ENCODE measurements at places on chromosomes 5 and 9. TPM values are rescaled to one million over a fixed set of nuclear protein-coding genes. Genes with fewer than 3 reads are reported as not detected.

DNA sequence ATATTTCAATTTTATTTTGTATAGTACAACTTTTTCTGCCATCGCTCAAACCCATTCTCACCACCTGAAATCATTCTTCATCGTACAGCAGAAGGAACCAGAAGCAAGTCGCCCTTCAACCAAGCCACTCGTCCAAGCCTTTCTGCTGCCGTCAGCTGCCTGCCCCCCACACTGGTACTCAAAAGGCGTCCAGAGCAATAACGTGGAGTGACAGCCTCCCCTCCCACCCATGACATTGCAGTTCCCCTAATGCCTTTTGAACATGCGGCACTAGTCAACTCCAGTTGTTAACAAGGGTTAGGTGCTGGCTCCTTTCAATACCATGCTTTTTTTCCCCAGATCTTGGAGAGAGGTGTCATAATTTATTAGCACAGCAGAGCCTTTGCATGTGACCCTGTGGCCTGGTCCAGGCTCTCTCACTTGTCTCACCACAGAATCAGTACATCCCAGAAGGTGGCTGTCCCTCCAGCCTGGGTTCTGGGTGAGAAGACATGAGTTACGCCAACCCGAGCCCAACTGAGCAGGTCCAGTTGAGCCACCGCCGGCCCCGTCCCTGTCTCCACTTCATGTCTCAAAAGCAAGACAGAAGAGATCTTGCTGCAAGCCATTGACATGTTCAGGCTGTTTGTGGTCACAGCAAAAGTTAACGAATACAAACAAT, 20.4 kb upstream of the MED10 start:
- no peak for DNase-seq

- DNase-seq: no peak
Observed at GRCh38 chr9:124398191-124398935, 16.9 kb downstream of the PSMB7 start.

DNA sequence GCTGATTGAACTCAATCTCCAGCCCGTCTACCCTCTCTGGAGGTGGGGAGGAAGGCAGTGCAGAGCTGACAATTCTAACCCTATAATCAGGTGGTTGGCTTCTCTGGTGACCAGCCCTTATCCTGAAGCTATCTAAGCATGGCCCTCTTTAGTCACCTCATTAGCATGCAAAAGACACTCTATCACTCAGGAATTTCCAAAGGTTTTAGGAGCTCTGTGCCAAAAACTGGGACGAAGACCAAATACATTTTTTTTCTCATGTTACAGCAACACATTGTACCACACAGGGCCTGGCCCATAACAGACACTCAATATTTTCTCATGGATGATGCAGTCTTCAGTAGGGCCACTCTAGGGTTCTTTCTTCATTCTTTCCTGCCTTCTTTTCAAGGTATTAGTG, 118.8 kb upstream of the VLDLR start:
- no peak for DNase-seq

DNA sequence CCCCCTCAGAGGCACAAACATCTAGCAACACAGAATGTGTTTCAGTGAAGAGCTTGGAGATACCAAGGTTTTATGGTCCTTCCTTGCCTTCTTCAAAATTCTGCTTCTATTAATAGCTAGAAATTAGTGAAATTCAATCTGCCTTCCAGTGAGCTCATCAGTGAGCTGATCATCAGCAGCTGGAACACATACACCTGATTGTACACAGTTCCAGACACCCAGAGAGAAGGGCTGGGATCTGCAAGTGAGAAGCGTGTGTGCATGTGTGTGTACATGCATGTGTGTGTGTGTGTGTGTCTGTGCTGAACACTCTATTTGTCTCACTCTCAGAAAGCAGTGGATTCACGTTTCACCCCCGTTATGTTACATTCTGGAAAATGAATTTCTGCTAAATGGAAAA, 28.5 kb downstream of the CFAP90 start:
- DNase-seq: no peak

The PSMB7 gene
- 106 TPM for total RNA-seq

DNA sequence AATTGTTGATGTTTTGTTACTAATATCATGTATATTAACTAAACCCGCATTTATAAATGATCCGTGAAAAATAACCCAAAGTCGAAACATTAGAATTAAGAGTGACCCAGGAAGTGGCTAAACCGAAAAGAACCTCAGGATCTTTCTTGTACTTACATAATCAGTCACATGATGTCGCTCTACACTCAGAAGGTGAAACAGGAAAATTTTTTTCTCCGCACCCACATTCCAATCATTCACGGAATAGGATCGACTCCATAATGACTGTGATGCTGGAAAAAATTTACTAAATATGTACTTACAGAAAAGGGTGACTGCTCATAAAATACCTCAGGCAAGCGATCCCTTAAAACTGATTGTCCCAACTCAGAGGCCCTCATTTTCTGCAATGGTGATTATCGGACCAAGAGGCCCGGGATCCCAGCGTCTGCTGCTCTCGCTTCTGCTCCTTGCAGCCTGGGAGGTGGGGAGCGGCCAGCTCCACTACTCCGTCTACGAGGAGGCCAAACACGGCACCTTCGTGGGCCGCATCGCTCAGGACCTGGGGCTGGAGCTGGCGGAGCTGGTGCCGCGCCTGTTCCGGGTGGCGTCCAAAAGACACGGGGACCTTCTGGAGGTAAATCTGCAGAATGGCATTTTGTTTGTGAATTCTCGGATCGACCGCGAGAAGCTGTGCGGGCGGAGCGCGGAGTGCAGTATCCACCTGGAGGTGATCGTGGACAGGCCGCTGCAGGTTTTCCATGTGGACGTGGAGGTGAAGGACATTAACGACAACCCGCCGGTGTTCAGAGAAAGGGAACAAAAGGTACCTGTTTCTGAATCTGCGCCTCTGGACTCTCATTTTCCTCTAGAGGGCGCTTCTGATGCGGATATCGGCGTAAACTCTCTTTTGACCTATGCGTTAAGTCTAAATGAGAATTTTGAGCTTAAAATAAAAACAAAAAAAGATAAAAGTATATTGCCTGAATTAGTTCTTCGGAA, at the start of gene PCDHA12:
PCDHA12 (plus strand) TSS at position 224 of the 981 bp plus-strand sequence; CDS start at position 389, 165 bp downstream.
- DNase-seq: peak; percentile 6

GRCh38 chr5:15575666-15576065, 75.7 kb downstream of the FBXL7 start:
- no peak for DNase-seq

The LRRC19 gene
- total RNA-seq: not detected

GRCh38 chr5:97009212-97009898, 73.5 kb downstream of the LNPEP start:
- no peak for DNase-seq

- DNase-seq: no peak
Observed at GRCh38 chr5:78544561-78545201, 103.9 kb downstream of the LHFPL2 start.

The CYSRT1 gene
- 12.7 TPM for total RNA-seq

DNA sequence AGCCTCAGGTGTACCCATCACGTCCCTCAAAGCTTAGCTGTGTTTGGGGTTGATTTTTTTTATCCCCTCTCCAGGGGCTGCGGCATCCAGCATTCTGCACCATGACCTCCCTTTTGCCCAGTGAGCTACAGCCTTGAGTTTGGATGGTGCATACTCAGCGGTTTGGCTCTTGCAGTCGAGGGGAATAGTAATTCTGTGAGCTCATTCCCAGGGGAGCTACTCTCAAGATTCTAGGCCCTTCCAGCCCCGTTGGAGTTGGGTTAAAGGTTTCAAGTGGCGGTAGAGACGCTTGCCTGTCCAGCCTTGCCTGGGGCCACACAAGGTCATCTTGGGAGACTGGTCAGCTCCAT, 102.2 kb upstream of the SPRY4 start:
- no peak for DNase-seq

DNA sequence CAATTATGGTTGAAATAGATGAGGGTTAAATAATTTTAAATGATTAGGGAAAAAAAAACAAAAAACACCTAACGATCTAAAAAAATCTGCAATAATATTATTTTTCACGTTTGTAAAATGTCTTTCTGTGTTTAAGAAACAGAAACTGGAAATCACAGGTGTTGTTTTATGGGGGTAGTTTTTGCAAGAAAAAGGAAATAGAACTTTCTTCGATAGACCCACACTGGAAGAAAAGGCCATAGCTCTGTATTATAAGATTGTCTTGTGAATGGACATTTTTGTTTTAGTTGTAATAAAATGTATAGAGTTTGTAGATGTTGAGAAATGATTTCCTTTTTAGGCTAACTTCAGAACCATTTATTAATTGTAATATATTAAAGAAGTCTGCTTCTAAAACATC, 5.5 kb downstream of the CSNK1G3 start:
- no peak for DNase-seq

The CXCL14 gene
- not detected for total RNA-seq

GRCh38 chr5:67435032-67435431, 238.4 kb upstream of the CD180 start:
- no peak for DNase-seq

GRCh38 chr9:127126971-127127370, 4.5 kb upstream of the ANGPTL2 start:
- DNase-seq: no peak

DNA sequence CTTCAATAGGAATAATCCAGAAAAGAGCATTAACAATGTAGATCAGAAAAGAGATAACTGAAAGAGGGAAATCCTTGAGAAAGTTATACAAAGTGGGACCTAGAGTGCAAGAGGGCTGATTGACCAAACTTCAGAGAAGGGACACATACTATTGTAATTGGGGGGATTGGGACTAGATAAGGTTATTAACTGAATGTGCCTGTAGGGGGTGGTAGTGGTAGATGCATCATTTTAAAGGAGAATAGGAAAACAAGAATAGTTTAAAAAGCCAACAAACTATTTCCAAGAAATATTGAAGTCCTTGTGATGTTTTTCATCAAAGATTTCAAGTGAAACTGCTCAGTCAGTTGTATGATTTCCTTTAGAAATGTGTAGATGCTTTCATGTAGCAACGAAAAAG, 468.5 kb downstream of the TAF11L14 start:
- DNase-seq: no peak

- no peak for DNase-seq
Observed at GRCh38 chr5:13994621-13995253, 50.2 kb upstream of the DNAH5 start.

DNA sequence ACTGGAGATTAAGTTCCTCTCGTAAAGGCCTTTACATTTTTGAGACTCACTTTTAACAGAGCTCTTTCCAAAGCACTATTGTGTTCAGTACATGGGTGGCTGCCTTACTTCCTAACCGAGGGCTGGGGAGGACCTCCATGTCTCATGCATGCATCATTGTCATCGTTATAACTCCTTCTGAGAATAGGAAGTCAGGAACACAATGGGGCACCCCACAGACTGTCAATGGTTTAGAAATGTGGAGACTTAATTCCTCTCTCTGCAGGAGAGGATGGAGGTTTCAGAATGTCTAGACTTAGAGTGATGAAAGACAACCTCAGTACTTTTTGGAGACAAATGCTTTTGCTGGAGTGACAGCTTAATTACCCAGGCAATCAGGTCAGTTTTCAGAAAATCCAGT, 83.9 kb downstream of the PRLR start:
- DNase-seq: no peak

DNA sequence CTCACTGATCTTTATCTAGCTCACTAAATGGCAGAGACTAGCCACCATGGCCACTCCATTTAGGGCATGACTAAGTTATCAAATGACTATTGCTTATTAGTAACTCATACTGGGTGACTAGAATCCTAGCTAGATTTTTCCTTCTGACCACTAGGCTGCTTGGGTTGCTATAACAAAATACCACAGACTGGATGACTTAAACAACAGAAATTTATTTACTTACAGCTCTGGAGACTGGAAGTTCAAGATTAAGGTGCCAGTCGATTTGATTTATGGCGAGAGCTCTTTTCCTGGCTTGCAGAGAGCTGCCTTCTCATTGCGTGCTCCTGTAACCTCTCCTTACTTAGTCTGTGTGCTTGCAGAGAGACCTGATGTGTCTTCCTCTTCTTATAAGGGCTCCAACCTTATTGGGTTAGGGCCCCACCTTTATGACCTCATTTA, 55.0 kb upstream of the APC start:
- no peak for DNase-seq

GRCh38 chr5:8094304-8094703, 225.4 kb downstream of the MTRR start:
- DNase-seq: no peak

DNA sequence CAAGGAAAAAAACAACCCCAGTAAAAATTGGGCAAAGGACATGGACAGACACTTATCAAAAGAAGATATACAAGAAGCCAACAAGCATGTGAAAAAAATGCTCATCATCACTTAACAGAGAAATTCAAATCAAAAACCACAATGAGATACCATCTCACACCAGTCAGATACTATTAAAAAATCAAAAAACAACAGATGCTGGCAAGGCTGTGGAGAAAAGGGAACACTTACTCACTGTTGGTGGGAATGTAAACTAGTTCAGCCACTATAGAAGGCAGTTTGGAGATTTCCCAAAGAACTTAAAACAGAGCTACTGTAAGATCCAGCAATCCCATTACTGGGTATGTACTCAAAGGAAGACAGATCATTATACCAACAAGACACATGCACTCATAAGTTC, 157.4 kb downstream of the EDIL3 start:
- DNase-seq: no peak

GRCh38 chr5:67156976-67157583, 39.5 kb downstream of the CD180 start:
- peak; percentile 20 for DNase-seq

DNA sequence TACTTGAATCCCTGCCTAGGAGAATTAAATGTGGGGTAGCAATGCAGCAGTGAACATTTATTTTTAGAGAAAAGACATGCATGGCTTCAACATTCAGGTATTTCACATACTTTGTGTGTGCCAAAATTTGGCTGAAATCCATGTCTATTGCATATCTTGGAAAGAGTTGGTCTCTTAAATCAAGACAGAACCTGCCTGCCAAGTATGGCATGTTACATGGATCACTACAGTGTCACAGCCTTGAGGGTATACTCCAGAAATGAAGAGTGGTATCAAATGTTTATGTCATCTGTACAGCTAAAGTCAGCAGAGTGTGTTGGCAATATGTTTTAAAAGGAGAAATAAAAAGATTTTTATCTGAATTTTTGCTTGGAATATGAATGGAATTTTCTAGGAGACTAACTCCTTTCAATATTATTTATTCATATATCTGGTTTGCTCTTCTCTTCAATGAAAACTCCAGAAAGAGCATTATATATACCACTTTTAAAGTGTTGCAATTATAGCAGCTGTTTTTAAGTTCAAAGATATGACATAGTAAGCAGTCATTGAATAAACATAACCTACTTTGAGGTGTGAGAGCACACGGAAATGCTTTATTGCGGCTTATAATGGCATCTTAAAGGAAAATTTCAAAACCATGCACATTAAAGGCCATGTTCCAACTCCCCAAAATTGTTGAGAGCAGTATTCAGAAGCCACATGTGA, 95.4 kb upstream of the MINAR2 start:
- no peak for DNase-seq

- no peak for DNase-seq
Observed at GRCh38 chr9:121138973-121139372, 62.7 kb downstream of the RAB14 start.

- DNase-seq: no peak
Observed at GRCh38 chr5:133376986-133377385, 235.4 kb downstream of the FSTL4 start.

The CDH9 gene
- not detected for total RNA-seq

The PCDHB16 gene
- 4.1 TPM for total RNA-seq

The CFAP90 gene
- 0.41 TPM for total RNA-seq

The BNC2 gene
- 0.12 TPM for total RNA-seq

The LCN1 gene
- not detected for total RNA-seq

The PRELID2 gene
- 33.1 TPM for total RNA-seq

All from Caki2 (cell line).